ENCODE measurements at places on chromosomes 1 and 21.
A peak's percentile ranks its signal among the peaks of the same experiment; 100 is the strongest.

GRCh38 chr1:72567521-72567920 is 285.2 kb upstream of the NEGR1 start:
- no peaks in the 10 kb centered on the region for H3K36me3 ChIP-seq
- DNase-seq: no peak
- no peak overlapping the region for H3K4me3 ChIP-seq

GRCh38 chr1:17485281-17485680 is 45.8 kb upstream of the RCC2 start:
- no peaks in the 10 kb centered on the region for H3K4me1 ChIP-seq
- H3K36me3 ChIP-seq: no peaks in the 10 kb centered on the region
- H3K4me3 ChIP-seq: no peak overlapping the region
- no peak for DNase-seq
- H3K27me3 ChIP-seq: no peaks in the 10 kb centered on the region
- no peak overlapping the region for H3K27ac ChIP-seq

GRCh38 chr1:197307136-197307535 is 39.1 kb downstream of the CRB1 start:
- no peak overlapping the region for H3K27ac ChIP-seq

DNA sequence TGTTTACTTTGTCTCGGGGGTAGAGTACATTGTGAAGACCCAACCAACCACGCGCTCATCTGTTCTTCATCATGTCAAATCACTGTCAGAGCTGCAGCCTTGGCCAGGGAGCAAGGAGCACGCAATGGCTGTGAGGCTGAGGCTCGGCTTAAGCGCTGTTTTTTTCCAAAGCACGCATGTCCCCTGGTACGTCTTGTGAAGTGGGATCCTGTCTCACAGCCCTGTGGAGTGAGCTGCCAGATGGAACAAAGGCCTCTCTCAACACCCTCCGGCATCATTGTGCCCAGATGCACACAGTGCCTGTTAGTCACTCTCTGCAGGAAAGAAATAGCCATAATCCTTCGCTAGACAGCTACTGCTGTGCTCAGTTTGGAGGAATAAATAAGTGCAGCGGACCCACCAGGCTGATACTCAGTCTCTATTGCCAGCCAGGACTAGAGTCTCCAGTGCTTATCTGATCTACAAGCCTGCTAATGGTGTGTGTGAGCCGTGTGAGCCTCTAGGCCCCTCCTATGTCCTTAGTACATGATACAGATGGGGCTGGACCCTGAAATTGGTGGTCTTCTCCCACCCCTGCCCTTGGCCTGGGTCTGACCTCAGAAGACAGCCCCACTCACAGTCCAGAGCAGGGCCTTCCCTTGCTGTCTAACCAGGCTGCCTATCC is 91.3 kb upstream of the COA6 start:
- no peaks in the 10 kb centered on the region for H3K4me1 ChIP-seq
- no peak for DNase-seq
- H3K27ac ChIP-seq: no peak overlapping the region
- H3K4me3 ChIP-seq: no peak overlapping the region
- H3K36me3 ChIP-seq: no peaks in the 10 kb centered on the region

DNA sequence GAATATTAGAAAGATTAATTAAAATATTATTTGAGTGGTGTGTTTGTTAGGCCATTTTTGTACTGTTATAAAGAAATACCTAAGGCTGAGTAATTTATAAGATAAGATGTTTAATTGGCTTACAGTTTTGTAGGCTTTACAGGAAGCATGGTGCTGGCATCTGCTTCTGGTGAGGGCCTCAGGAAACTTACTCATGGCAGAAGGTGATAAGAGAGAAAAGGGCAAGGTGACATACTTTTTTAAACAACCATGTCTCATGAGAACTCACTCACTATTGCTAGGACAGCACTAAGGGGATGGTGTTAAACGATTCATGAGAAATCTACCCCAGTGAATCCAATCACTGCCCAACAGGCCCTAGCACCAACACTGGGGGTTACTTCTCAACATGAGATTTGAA is 56.7 kb upstream of the RGS21 start:
- no peaks in the 10 kb centered on the region for H3K36me3 ChIP-seq
- H3K4me3 ChIP-seq: no peak overlapping the region
- no peak overlapping the region for H3K27ac ChIP-seq
- no peaks in the 10 kb centered on the region for H3K4me1 ChIP-seq
- no peaks in the 10 kb centered on the region for H3K27me3 ChIP-seq
- DNase-seq: no peak

- no peak overlapping the region for H3K4me3 ChIP-seq
- H3K36me3 ChIP-seq: no peaks in the 10 kb centered on the region
- no peaks in the 10 kb centered on the region for H3K27me3 ChIP-seq
- no peak overlapping the region for H3K27ac ChIP-seq
- H3K4me1 ChIP-seq: no peaks in the 10 kb centered on the region
Measured at GRCh38 chr1:84319662-84320061, 18.2 kb downstream of the SAMD13 start.

DNA sequence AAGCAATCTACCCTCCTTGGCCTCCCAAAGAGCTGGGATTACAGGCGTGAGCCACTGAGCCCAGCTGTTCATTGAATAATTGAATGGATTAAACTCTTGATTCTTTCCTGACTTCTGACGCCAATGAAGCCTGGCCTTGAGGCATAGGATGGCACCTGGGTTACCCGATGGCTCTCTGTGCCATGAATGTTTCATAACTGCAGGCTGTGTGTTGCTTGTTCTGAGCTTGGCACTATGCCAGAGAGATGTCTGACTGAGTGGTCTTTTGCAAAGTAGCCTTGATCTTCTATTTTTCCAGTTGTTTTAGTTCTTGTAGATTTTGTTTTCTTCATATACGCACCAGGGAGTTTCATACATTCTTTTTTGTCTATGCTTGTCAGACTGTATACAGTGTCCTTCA is 38.5 kb upstream of the AK4 start:
- no peaks in the 10 kb centered on the region for H3K27me3 ChIP-seq
- H3K4me1 ChIP-seq: no peaks in the 10 kb centered on the region
- H3K36me3 ChIP-seq: no peaks in the 10 kb centered on the region
- no peak for DNase-seq
- H3K27ac ChIP-seq: no peak overlapping the region

- H3K4me1 ChIP-seq: no peaks in the 10 kb centered on the region
- H3K27ac ChIP-seq: no peak overlapping the region
- H3K27me3 ChIP-seq: no peaks in the 10 kb centered on the region
- no peak overlapping the region for H3K4me3 ChIP-seq
- H3K36me3 ChIP-seq: no peaks in the 10 kb centered on the region
Measured at GRCh38 chr1:218964471-218965185, 209.1 kb upstream of the LYPLAL1 start.

DNA sequence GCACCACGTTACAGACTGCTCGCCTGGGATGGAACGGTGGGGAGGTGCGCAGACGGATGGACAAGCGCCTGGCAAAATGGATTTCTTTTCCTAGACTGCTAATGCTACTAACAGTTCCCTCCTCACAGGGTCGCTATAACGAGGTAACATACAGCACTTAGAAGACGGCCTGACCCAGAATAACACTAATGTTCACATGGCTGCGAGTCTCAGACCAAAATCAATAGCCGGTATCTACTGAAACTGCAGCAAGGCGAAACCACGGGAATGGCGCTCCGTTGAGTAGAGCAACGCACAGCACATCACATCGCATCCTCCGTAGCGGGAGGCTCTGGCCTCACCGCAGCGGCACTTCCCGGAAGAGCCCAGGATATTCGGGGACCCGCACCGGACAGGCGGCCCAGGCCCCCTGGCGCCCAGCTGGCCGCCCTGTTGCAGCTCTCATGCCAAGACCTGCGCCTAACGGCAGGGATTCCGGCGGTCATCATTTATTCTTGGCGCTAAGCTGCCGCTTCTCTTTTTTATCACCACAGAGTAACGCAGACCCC is 46.6 kb downstream of the VPS26C start:
- H3K36me3 ChIP-seq: peaks cover 12% of the 10 kb centered on the region
- H3K4me1 ChIP-seq: peaks cover 39% of the 10 kb centered on the region
- peak overlapping the region; percentile 86 for H3K4me3 ChIP-seq
- peak overlapping the region; percentile 75 for H3K27ac ChIP-seq

DNA sequence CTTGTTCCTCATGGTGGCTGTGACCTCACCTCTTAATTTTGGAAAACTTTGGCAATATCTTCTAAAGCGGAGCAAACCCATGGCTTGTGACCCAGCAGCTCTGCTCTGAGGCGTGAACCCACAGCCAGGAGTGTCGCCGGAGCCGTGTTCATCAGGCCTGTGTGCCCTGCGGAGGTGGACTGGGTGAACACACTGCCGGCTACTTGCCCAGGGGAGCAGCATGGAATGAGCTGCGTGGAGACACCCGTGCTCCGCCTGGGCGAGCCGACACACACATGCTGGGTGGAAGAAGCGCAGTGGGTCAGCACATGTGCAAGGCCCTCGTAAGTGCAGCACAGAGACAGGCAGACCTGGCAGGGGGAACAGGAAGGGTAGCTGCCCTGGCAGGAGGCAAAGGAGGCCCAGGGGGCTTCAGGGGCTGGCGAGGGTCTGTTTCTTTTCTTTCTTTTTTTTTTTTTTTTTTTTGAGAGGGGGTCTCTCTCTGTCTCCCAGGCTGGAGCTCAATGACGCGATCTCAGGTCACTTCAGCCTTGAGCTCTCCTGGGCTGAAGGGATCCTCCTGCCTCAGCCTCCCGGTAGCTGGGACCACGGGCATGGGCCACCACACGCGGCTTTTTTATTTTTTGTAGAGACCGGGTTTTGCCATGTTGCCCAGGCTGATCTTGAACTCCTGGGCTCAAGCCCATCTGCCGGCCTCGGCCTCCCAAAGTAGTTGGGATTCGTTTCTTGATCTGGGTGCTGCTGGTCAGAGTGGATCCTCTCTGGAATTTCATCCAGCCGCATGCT is 41.8 kb downstream of the AGPAT3 start:
- H3K27ac ChIP-seq: no peak overlapping the region
- H3K27me3 ChIP-seq: no peaks in the 10 kb centered on the region
- H3K36me3 ChIP-seq: peaks cover 10% of the 10 kb centered on the region
- no peak for DNase-seq

DNA sequence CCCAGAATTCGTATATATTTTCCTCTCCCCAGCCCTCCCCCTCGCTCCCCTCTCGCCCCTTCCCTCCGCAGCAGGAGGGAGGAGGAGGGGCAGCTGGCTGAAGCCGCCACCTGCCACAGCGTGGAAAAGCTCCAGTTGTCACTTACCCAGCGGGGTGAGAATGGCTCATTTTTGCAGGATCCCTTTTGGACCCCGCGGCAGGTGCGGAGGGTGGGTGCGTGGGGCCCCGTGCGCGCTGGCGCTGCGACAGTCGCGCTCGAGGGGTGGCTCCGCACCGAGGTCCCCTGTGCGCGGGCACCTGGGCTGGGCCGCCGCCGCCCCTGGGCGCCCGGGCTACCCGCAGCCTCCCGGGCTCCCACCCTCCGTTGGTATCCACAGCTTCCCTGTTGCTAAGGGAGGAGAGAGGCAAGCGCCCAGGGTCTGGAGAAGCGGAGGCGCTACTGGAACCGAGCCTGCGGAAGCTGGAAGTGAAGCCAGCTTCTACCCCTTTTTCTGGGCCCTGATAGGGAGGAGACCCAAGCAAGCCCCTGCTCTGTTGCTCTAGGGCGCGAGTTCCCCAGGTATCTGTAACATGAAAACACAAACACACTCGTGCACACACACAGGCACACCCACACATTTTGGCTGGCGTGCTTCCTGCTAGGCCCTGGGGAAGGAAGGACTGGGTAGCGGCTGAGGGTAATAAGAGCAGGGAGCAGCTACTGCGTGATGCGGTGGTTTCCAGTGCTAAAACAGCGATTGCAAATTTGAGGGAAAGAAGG is at the start of gene ERICH3:
TSS of gene ERICH3 (minus strand) at position 442 of the 761 bp plus-strand sequence. CDS start at position 169, 273 bp downstream.
- no peaks in the 10 kb centered on the region for H3K36me3 ChIP-seq
- H3K4me1 ChIP-seq: no peaks in the 10 kb centered on the region
- H3K27me3 ChIP-seq: no peaks in the 10 kb centered on the region
- H3K4me3 ChIP-seq: no peak within 1 kb of the TSS
- no peak within 1 kb of the TSS for H3K27ac ChIP-seq

DNA sequence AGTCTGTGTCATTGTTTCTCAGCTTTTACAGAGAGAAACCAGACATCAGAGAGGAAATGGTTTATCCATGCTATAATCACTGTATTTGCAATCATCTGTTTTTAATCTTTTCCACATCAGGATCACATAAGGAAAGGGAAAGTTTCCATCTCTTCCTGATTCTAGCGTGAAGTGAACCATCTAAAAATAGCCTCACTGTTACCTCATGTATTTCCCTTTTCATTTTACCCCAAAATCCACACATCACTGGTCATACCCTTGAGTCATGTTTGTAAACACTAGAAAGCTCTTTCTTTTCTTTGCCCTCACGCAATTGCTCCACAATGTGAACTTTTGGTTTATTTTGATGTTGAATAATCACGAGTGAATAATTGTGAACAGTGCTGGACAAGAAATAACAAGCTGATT is 146.0 kb downstream of the PLA2G4A start:
- H3K27ac ChIP-seq: no peak overlapping the region
- H3K4me1 ChIP-seq: no peaks in the 10 kb centered on the region
- H3K36me3 ChIP-seq: no peaks in the 10 kb centered on the region
- H3K4me3 ChIP-seq: no peak overlapping the region
- H3K27me3 ChIP-seq: no peaks in the 10 kb centered on the region

- no peak overlapping the region for H3K27ac ChIP-seq
- no peaks in the 10 kb centered on the region for H3K36me3 ChIP-seq
- H3K4me1 ChIP-seq: no peaks in the 10 kb centered on the region
- DNase-seq: no peak
- no peak overlapping the region for H3K4me3 ChIP-seq
Measured at GRCh38 chr1:32474954-32475353, 10.1 kb downstream of the ZBTB8B start.

GRCh38 chr1:218377143-218377660 is 32.1 kb downstream of the TGFB2 start:
- H3K4me3 ChIP-seq: no peak overlapping the region
- no peaks in the 10 kb centered on the region for H3K36me3 ChIP-seq
- H3K27me3 ChIP-seq: no peaks in the 10 kb centered on the region
- H3K4me1 ChIP-seq: peaks cover 11% of the 10 kb centered on the region
- DNase-seq: peak; percentile 62
- H3K27ac ChIP-seq: no peak overlapping the region

DNA sequence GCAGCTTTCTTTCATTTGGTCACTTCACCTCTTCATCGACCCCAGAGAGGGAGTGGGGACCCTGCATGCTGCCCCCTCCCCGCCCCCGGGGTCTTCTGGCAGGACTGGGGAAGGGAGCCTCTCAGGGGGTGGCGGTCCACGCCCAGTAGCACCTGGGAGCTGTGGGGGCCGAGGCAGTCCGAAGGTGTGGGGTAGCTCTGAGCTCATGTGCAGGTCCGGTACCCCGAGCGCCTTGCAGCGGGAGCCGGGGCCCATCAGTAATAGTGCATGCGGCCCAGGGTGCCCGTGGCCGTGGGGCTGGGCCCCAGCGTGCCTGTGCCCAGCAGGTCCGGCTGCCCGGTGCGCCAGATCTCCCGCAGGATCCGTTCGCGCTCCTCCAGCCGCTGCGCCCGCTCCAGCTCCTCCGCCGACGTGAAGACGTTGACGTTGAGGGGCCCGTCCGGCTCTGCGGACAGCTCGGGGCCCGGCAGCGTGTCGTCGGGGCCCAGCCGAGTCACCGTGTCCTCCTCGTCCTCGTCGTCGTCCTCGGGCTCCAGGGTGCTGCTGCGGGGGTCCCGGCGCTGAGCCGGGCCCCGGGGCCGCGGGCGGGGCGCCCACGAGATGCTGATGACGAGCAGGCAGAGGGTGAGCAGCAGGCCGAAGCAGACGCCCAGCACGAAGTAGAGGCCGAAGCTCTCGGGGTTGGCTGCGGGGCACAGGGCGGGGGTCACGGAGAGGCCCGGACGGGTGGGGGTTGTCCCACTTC is 1.2 kb downstream of the EVA1B start:
- no peak overlapping the region for H3K27ac ChIP-seq
- H3K4me1 ChIP-seq: peaks cover 28% of the 10 kb centered on the region
- H3K36me3 ChIP-seq: no peaks in the 10 kb centered on the region
- H3K4me3 ChIP-seq: no peak overlapping the region
